ENCODE measurements at places on chromosomes 2 and 18. TPM values are rescaled to one million over a fixed set of nuclear protein-coding genes. Genes with fewer than 3 reads are reported as not detected.

PTH2R gene
- not detected for total RNA-seq

BMP10 gene
- not detected for total RNA-seq

CCDC68 gene
- 2.1 TPM for total RNA-seq

TMEM200C gene
- total RNA-seq, result not detected

EFHD1 gene
- 0.17 TPM for total RNA-seq

KYNU gene
- total RNA-seq, result not detected

ELOA2 gene
- total RNA-seq, result not detected

TRIM54 gene
- total RNA-seq, result 0.74 TPM

MAB21L4 gene
- total RNA-seq, result not detected

NEU4 gene
- not detected for total RNA-seq

C2orf81 gene
- total RNA-seq, result 0.17 TPM

GPR35 gene
- total RNA-seq, result 0.85 TPM

UGT1A4 gene
- total RNA-seq, result not detected

DRC1 gene
- total RNA-seq, result 0.17 TPM

IL18R1 gene
- total RNA-seq, result 1.4 TPM

ARPC2 gene
- total RNA-seq, result 352 TPM

SCN7A gene
- not detected for total RNA-seq

TBC1D8 gene
- total RNA-seq, result 81.3 TPM

SAG gene
- 0.19 TPM for total RNA-seq

IL1RL2 gene
- total RNA-seq, result 0.09 TPM

ADGRF3 gene
- not detected for total RNA-seq

CNDP1 gene
- total RNA-seq, result not detected

PLB1 gene
- 0.05 TPM for total RNA-seq

CGREF1 gene
- total RNA-seq, result 4.8 TPM

CAPN14 gene
- total RNA-seq, result 0.05 TPM

PRKRA gene
- 36.8 TPM for total RNA-seq

EMILIN2 gene
- total RNA-seq, result 8.7 TPM

BCL2 gene
- 0.88 TPM for total RNA-seq

VWC2L gene
- not detected for total RNA-seq

KCNJ13 gene
- not detected for total RNA-seq

HSBP1L1 gene
- total RNA-seq, result 5.2 TPM

PXDN gene
- total RNA-seq, result 563 TPM

ATG16L1 gene
- 39.3 TPM for total RNA-seq

LCT gene
- under 0.01 TPM for total RNA-seq

TRABD2A gene
- total RNA-seq, result 1.4 TPM

ALPG gene
- 0.05 TPM for total RNA-seq

EGR4 gene
- not detected for total RNA-seq

ANKRD30BL gene
- total RNA-seq, result not detected

NPHP1 gene
- 2.9 TPM for total RNA-seq

DTNA gene
- 2.9 TPM for total RNA-seq

DOK6 gene
- total RNA-seq, result 1.0 TPM

TUBB8B gene
- 0.14 TPM for total RNA-seq

PROM2 gene
- 0.05 TPM for total RNA-seq
